ENCODE measurements at places on chromosomes 5 and 9.

DNA sequence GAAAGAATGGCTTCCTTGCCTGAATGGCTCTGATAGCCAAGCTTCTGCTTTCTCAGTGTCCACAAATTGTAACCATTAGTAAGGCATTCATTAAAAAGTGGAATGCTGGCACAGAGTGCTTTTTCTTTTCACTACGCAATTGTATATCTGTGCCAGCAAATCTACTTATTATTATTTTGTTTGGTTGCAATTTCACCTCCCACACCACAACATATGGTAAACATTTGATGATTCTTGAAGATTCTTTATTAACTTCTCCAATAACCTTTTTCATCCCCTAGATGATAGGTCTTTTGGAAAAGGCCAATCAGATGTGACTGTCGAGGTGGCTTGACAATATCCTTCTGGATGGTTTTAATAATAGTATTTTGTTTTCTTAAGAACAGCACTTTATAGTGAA, 234.1 kb downstream of the TMEM38B start:
- DNase-seq, result no peak

GRCh38 chr5:73126957-73127356, 6.6 kb downstream of the TMEM171 start:
- DNase-seq, result no peak

DNA sequence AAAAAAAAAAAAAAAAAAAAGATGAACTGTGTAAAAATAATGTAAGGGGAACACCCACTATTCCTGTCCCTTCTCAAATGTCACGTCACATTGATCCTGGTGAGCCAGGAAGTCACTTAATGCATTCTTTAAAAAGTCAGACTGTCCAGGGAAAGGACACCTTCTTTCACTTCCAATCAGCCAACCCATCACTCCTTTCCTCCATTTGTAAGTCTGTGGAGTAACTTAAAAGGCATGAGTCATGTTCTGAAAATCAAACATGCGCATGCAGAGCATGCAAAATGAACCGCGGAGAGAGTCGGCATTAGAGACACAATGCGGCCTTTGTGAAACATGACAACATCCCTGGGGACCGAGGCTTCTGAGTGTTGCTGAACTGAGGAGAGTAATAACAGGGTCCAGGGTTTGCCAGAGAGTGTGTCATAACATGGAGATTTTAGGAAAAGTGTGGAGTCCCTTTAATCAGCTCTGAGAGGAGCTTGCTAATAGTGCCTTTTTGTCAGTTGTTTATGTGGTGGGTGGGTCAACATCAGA, 77.6 kb upstream of the SEMA6A start:
- DNase-seq, result peak; percentile 18

DNA sequence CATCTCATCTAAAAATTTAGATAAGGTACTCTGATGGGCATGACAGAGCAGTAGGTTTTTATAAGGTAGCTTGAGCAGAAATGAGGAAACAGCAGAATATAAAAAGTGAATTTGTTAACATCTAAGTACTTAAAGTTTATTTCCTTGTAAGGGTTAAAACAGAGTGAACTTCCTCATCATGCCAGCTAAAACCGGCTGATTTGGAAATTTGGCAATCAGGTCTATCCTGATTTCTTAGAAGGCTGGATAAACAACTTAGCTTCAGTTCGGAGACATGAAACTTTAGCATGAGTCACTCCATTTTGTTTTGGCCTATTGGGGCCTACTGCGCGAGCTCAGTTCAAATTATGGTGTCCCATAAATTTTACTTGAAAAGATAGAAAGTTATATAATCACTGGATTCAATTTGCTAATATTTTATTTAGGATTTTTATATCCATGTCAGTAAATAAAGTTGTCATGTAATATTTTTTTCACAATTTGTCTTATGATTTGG, 241.6 kb upstream of the RORB start:
- no peak for DNase-seq

DNA sequence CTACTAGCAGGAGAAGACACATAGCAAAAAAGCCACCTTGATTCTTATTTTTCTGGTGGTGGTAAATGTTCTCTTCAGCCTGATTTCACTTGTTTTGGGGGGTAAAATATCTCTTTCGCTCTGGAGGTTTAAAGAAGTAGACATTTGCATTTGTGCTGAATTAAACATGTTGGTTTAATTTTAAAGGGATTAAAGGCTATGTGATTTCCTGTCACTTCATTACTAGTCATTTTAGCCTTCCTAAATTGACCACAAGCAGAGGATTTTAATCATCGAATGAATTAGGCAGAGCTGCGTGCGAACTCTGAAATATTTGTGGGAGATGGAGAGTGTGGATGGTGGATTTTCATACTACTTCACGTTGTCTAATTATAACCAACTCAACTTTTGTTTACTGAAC, 4.8 kb downstream of the RASGRF2 start:
- DNase-seq, result no peak

DNA sequence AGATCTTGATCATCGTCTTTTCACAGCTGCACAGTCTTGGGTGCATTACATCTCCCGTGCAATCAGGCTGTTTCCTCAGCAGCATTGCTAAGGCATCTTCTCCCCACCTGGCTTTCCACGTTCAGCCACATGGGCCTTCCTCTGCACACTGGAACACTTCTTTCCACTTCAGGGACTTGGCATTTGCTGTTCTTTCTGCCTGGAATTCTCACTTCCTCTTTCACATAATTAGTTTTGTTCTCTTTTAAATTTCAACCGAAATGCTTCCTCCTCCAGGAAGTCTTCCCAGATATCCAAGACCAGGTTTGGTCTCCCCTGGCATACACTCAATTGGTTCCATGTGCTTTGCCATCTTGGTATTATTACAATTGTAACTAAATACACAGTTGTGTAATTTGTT, 43.8 kb downstream of the WHRN start:
- no peak for DNase-seq

GRCh38 chr5:31119938-31120641, 73.4 kb upstream of the CDH6 start:
- no peak for DNase-seq

- DNase-seq, result no peak
Measured at GRCh38 chr9:93013856-93014582, 44.5 kb upstream of the SUSD3 start.

- DNase-seq, result no peak
Measured at GRCh38 chr5:111364992-111365391, 140.8 kb downstream of the CAMK4 start.

GRCh38 chr5:179825655-179826182, 5.0 kb downstream of the SQSTM1 start:
- DNase-seq, result no peak

- DNase-seq, result peak; percentile 76
Measured at GRCh38 chr5:78908173-78909061, 76.7 kb downstream of the ARSB start.

DNA sequence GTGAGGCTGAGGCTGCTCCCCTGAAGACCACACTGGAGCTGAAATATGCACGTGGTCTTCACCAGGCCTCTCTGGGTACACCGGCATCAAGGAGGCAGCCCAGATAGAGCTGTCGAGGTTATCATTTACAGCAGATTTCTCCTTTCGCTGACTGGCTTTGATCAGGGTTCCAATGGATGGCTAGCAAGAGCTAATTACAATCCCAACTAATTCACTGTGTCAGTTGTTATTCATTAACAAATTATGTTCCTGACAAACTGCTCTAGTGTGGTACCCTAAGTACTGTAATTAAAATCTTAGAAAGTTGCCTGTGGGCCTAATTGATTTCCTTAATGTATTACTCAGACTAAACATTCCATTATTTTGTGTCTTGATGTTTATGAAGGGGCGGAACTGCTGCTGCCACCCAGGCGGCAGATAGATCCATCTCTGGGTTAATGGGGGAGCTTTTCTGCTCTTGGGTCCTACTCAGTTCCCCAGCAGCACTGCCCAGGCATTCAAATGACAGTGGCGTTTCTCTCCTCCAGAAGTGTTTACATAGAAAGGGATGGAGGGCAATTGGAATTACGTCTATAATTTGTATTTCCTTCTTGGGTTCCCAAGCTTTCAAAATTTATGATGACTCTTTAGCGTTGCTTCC, 71.7 kb upstream of the RAD23B start:
- no peak for DNase-seq

GRCh38 chr5:73442231-73442811, 6.3 kb downstream of the FOXD1 start:
- no peak for DNase-seq

GRCh38 chr5:108251350-108251749, 130.5 kb downstream of the FBXL17 start:
- no peak for DNase-seq

- DNase-seq, result no peak
Measured at GRCh38 chr9:82206490-82206889, 217.9 kb downstream of the SPATA31D1 start.

DNA sequence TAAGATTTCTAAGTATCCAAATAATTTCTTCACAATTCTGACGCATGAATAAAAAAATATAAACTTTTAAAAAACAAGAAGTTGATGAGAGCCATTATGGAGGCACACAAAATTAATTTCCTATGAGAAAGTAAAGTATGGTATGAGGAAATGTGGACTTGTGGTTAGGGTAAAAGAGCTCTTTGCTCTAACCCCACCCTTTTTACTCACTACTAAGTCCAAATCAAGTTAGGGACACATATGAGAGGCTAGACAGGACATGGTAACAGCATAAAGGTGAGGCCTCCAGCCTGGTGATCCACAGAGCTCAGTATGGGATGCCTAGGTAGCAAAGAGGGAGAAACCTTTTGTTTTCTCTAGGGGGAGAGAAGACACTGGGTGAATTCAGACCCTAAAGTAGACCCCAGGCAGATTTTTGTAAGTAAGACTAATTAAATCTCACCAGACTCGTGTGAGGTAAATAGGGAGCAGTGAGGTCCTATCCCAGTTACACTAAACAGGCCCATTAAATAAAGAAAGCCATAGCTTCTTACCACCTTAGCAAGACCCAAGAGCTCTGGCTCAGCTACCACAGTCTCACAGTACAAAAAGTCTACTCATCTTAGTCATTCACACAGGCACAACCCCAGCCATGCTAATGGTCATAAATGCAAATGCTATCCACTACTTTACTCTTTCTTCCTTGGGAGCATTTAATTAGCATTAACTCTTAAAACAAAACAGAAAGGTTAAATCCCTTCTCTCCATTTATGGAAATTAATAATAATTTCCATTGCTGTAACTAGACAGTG, 42.6 kb downstream of the MLLT3 start:
- DNase-seq, result no peak

GRCh38 chr5:78056901-78057514, 237.5 kb downstream of the AP3B1 start:
- no peak for DNase-seq

- DNase-seq, result no peak
Measured at GRCh38 chr5:8839361-8840055, 706.4 kb downstream of the SEMA5A start.

DNA sequence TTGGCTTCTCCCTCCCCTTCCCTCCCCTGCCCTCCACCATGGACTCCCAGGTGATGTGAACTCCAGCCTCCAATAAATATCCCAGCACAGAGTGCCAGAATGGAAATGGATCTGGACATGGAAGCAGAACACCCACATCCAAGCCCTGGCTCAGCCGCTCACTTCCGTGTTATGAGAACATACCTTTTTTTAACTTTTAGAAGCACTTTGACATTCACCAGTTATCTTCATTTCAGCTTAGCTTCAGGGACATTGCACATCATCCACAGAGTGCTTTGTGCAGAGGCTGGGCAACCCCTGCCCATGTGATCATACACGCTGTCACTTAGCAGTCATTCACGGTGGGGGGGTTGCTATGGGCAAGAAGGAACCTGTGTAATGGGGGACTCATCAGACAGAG, 9.1 kb downstream of the AFAP1L1 start:
- no peak for DNase-seq

- no peak for DNase-seq
Measured at GRCh38 chr5:98570661-98571191, 202.7 kb upstream of the RGMB start.

DNA sequence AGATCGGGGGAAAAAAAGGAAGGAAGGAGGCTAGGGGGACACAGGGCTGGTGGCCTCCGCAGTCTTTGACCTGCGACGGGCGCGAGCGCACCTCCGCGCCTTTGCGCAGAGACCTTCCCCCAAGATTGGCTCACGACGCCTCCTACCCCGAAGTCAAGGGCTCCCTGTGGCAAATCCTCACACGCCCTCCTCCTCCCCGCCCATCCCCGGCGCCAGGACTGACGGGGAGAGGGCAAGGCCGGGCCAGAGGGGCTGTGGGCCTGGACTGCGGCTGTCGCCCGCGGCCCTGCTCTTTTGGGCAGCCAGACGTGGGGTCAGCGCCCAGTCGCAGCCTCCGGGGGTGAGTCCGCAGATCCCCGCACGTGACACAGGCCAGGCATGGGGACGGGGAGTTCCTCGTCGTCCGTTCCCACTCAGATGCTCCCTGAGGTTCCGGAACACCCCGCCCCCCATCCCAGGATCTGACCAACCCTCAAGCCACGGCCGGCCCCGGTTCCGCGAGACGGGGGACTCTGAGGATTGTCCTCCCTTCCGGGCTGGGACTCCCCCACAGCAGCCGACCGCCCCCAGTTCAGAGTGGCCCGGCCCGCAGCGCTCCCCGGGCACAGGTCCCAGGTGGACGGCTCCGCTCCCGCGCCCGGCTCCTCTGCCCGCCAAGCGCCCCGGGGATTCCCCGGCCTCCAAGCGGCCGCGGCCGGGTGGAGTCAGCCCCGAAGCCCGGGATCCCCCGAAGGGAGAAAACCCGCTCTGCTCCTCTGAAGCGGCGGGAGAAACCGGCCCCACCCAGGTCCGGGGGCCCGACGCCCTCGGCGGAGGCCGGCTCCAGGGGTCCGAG, 543 bp upstream of the ANKRD33B start:
- DNase-seq, result no peak

DNA sequence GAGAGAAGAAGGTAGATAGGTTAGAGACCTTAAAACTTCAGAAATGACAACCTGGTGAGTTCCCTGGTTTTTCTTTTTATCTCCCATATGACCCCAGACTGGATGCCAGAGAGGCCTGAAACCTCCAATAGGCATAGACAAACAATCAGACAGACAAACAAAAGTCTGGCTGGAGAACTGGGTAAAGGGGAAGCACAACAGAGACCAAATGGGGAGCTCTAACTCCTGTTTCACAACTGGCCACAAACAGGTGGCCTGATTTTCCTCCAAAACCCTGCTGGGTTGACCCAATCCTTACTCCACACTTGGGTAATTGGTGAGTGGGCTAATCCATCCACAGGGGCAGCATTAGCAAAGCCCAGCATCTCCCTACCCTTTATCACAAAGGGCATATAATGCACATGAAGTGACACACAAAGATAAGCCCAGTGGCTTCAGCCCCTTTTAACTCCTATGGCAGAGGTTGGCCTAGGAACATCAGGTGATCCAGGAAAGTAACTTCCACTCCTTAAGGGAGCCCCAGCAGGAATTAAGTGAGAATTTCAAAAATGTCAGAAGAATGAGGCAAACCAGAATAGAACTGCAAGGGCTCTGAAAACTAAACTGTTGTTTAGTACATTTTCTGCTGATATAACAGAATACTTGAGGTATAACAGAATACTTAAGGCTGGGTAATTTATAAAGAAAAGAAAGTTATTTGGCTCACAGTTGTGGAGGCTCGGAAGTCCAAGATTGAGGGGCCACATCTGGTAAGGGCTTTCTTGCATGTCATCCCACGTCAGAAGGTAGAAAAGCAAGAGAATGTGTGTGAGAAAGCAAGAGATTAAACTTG, 60.9 kb upstream of the ROR2 start:
- DNase-seq, result no peak

- DNase-seq, result no peak
Measured at GRCh38 chr5:116062352-116062751, 22.5 kb upstream of the COMMD10 start.

- DNase-seq, result no peak
Measured at GRCh38 chr9:84137968-84138367, 157.4 kb downstream of the RMI1 start.

Measured in HEK293T (cell line).